Fibroblast of mammary gland (primary cell): ENCODE measurements at places on chromosomes 7 and 10.
A peak's percentile ranks its signal among the peaks of the same experiment; 100 is the strongest.

GRCh38 chr7:4127909-4128560 lies 554.1 kb upstream of the FOXK1 start:
- no peak for DNase-seq

DNA sequence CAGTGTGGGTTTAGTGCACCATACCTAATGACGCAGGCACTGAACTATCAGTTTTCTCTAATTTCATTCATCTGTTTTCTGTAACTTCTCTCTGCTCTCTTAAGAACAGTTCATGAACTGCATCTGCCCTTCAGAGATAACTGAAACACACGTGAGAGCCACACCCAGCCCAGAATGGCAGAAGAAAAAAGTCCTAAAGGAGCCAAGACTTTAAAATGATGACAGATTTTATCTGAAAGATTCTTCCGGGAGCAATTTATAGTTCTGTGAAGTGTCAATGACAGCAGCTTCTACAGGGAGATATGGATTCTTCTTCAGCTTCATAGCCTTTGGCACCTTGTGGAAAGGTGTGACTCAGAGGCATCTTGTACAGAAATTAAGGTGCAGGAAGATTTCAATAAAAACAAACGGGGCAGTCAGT lies 211.5 kb upstream of the SLC26A5 start:
- DNase-seq: no peak

DNA sequence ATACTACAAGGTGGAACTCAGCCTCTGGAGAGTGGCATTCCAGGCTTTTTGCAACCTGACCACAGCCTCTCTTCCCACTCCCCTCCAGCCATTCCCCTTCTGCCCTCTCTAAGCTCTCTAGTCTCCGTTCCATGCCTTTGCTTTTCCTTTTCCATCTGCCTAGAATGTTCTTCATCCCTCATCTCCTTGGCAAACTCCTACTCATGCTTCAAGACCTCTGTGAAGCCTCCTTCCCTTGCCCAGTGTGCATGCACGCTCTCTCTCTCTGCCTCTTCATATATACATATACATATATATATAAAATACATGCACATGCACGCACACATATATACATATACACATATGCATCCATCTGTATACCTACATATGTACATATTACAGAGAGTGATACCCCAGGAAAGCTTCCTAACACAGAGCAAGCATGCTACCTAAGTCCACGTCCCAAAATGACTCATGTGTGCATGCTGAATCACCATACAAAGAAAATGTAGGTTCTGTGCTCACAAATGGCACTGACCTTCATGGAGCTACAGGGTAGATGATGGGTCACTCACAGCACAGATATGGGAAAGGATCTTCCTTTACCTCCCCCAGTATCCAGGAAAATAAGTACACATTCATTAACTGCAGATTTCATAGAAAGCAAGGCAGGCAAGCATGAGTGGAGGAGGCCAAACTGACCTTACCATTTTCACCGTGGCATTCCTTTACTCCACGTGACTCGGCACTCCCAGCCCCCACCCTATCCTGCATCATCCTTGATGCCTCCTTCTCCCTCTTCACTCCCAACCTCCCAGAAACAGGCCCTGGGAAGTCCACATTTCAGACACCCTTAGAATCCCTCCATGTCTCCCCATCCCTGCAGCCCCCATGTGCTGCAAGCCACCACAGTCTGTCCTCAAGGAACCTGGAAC lies 238.4 kb upstream of the ZMIZ1 start:
- peak; percentile 64 for DNase-seq

GRCh38 chr10:59332581-59332980 lies 29.8 kb downstream of the FAM13C start:
- DNase-seq: no peak

GRCh38 chr10:12629767-12630165 lies 280.4 kb downstream of the CAMK1D start:
- no peak for DNase-seq

DNA sequence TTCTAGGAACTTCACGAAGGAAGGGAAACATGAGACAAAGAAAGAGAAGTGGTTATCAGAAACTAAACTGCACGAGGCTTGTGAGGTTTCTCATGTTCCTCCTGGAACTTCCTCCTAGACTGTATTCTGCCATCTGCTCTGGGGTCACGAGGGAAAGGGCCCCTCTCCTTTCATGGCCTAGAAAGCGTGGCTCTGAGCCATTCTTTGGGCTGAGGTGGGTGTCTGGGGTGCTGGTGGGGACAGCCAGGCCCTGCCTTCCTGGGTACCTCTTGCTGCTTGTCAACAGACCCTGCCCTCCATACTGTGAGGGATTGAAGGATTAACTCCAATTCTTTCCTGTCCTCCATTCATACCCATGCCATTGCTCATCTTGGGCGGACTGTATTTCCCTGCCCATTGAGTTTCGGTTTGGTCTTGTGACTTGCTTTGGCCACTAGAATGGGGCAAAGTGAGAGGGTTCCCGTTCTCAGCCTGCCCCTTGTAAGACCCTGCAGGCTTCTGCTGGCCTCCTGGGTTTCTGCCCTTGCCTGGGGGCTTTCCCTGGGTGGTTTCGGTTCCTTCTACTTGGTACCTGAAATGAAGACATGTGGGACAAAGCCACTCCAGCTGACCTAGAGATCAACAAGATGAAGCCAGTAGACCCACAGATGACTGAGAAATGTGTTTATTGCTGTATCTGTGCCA lies 14.9 kb upstream of the GIMAP8 start:
- DNase-seq: no peak

GRCh38 chr7:112969946-112970345 lies 116.7 kb downstream of the GPR85 start:
- DNase-seq: no peak

- peak; percentile 96 for DNase-seq
Observed at GRCh38 chr7:74094224-74095101, 10.9 kb downstream of the LIMK1 start.

GRCh38 chr10:113681533-113682470 lies 2.1 kb downstream of the CASP7 start:
- peak; percentile 2 for DNase-seq

DNA sequence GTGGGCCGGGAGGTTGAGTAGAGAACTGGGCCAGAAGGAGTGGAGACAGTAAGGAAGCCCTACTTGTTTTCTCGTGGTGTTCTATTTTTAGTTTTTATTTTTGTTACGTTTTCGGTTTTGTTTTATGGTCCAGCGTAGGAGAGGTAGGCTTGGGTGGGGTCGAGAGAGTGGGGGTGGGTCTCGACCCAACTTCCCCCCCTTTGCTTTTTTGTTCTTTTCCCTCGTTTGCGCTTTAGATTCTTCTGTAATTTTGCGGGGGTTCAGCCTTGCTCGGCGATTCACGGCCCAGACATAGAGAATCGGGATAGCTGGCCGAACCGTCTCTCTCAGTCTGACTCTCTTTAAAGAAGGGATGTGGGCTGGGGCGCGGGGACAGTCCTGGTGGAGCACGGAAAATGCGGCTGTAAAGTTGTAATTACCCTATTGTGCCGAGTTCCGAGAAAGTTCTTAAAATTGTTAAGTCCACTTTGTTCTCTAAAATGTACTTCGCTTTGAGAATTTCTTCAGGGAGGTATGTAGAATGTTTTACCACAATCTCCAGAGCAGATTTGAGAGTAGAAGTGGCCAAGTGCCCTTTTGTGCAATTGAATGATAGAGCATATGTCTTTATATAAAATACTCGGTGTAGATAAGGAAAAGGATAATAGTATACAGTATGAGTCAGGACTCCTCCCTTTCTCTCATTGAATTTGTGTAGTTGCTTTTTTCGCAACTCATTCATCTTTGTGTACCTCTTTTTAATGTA lies 816 bp downstream of the DMTF1 start:
- peak; percentile 44 for DNase-seq

GRCh38 chr7:76047305-76047810 lies 442 bp downstream of the STYXL1 start:
- DNase-seq: peak; percentile 15

- DNase-seq: no peak
Observed at GRCh38 chr7:106129291-106129690, 17.2 kb upstream of the SYPL1 start.

- DNase-seq: peak; percentile 77
Observed at GRCh38 chr10:4511509-4511908, 314.5 kb upstream of the AKR1E2 start.

DNA sequence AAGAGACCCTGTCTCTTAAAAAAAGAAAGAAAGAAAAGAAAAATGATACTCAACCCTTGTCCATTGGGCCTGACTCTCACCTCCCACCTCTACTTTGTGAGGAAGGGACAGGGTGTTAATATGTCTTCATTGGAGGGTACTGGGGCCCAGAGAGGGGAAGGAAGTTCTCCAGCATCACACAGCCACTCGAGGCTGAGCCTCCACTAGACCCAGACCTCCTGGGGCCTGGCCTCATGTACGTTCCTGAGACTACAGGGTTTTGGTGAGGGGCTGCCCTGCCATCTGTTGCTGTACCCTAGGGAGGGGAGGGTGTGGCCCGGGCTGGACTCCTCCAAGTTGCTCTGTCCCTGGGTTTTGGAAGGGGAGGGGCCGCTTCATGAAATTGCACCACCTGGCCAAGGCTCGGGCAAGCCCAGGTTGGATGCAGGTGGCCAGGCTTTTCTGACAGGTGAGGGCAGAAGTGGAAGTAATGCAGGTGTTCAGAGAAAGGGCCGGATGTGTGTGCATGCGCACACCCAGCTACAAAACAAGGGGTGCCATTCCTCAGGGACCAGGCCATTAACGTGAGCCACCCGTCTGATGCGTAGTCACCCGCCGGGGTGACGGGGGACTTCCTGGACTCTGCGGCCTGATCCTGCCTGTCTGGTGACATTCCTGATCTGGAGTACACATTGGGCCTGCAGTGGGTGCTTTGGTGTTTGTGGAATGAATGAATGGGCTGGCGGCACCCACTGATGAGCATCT lies 21.7 kb downstream of the GTF2IRD1 start:
- DNase-seq: no peak

DNA sequence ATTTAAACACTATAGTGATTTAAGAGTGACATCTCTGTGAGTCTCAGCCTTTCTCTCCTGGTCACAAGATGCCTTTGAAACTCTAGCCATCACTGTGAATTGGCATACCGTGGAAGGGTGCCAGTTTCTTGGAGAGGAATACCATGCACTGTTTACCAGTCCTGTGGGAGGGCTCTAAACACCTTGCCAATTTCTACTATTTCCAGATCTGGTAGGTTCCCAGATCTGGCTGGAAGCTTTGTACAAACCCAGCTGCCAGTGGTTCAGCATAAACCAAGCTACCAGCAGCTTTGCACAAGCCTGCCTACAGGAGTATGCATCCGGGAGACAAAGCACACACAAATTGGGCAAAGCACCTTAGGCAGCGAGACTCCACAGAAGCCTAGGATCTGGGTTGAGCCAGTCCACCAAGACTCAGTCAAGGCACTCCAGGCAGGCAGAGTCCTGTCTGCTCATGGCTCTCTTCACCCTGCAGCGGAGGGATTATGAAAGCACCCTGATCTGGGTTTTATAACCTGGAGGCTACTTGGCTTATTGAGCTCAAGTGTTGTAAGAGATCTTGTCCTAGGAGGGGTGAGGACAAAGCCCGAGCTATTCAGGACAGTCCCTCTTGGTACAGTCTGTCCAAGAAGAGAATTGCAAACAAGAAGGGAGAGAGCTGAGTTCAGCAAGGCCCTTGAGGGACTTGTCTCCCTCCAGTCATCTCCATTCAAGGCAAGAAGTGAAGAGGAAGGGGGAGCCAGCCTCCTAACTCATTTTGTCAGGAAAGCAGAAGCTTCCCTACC lies 23.6 kb downstream of the MCM10 start:
- no peak for DNase-seq

DNA sequence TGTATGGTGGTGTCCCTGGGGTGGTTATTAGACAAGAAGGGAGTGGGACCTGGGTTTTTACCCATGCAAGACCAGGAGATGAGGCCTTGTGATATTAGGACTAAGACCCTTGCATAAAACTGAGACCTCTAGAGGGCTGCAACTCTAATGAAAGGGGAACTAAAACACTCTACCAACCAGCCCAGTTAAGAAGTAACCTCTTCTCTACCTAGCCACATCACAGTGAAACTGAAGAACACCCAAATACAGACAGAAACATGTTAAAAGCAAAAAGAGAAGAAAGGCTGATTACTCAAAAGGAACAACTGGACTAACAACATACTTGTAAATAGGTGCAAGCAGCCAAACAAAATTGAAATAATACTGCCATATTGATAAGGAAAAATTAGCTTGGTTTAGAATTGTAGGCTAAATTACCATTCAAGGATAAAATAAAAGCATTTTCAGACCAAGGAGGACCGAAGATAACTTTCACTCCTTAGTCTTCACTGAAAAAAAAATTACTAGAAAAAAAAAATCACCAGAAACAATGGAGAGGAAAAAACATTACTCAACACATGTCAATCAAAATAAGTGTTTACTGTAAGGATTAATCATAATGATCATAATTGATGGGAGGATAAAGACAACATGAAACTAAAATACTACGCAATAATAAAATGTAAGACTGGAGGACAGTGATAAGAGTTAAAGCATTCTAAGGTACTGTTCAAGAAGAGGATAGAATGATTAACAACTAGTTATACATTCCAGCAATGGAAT lies 27.6 kb downstream of the ERLIN1 start:
- DNase-seq: no peak

GRCh38 chr7:40780460-40780859 lies 645.7 kb downstream of the SUGCT start:
- DNase-seq: no peak

- DNase-seq: peak; percentile 66
Observed at GRCh38 chr10:69769395-69769992, 32.2 kb upstream of the COL13A1 start.

DNA sequence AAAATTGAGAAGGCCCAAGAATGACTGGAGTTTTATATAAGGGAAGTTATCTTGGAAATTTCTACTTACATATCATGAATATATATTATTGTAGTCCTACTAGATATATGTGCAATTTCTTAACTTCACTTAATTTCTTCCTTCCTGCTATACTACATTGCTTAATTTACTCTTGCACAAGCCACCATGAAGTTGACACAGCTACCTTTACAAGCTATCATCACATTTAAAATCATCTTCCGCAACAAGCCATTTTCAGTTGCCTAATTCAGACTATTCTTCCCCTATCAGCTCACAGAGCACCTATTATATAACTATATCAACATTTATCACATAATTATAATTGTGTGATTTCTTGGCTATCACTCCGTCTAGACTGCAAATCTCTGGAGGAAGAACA lies 418.4 kb downstream of the PARD3 start:
- DNase-seq: no peak

GRCh38 chr10:27774831-27775230 lies 29.2 kb upstream of the MKX start:
- DNase-seq: no peak

GRCh38 chr10:73641328-73642060 lies at the start of gene MYOZ1:
Gene MYOZ1 (minus strand): TSS chr10:73641474. CDS start chr10:73640017, 1,457 bp downstream.
- DNase-seq: no peak

DNA sequence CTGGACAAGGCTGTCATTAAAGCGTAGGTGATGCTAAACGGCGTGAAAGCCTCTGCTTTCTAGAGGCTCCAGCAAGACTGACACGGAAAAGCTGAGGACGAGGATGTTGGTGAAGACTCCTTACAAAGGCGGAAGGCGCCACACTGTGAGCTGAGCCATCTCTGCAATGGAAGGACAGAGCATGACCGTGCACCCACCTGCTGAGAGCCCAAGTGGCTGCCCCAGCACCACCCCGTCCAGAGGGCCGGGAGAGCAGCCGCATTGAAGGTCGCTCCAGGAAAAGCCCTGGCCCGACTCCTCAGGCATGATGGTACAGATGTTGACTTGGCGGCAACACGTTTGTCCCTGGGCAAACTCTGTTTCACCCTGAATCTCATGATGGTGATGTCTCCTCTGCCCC lies 492.7 kb downstream of the DNAJB6 start:
- DNase-seq: no peak
